ENCODE measurements at places on chromosomes 3 and 15. TPM values are rescaled to one million over a fixed set of nuclear protein-coding genes. Genes with fewer than 3 reads are reported as not detected.

- H3K4me3 ChIP-seq, result no peak overlapping the region
- H3K27me3 ChIP-seq, result no peaks in the 10 kb centered on the region
- no peak overlapping the region for H3K27ac ChIP-seq
- no peaks in the 10 kb centered on the region for H3K36me3 ChIP-seq
- no peaks in the 10 kb centered on the region for H3K4me1 ChIP-seq
- DNase-seq, result no peak
Measured at GRCh38 chr3:37546876-37547275, 314.8 kb upstream of the CTDSPL start.

- H3K27me3 ChIP-seq, result no peaks in the 10 kb centered on the region
- H3K27ac ChIP-seq, result no peak overlapping the region
- no peaks in the 10 kb centered on the region for H3K36me3 ChIP-seq
- no peak for DNase-seq
- H3K4me3 ChIP-seq, result no peak overlapping the region
Measured at GRCh38 chr15:90912770-90913075, 9.6 kb downstream of the MAN2A2 start.

- no peak for DNase-seq
- no peaks in the 10 kb centered on the region for H3K4me1 ChIP-seq
- no peaks in the 10 kb centered on the region for H3K27me3 ChIP-seq
- no peak overlapping the region for H3K4me3 ChIP-seq
Measured at GRCh38 chr3:36244728-36245127, 135.6 kb upstream of the STAC start.

- H3K27ac ChIP-seq, result no peak overlapping the region
- DNase-seq, result no peak
- no peaks in the 10 kb centered on the region for H3K27me3 ChIP-seq
- H3K4me1 ChIP-seq, result no peaks in the 10 kb centered on the region
- H3K36me3 ChIP-seq, result peaks cover 15% of the 10 kb centered on the region
Measured at GRCh38 chr3:125442506-125442905, 67.4 kb upstream of the ZNF148 start.

GRCh38 chr3:46860017-46860809 is 3.0 kb downstream of the MYL3 start:
- DNase-seq, result no peak
- H3K36me3 ChIP-seq, result no peaks in the 10 kb centered on the region

GRCh38 chr3:161990036-161990435 is 493.4 kb downstream of the OTOL1 start:
- H3K4me3 ChIP-seq, result no peak overlapping the region
- H3K36me3 ChIP-seq, result no peaks in the 10 kb centered on the region
- H3K27me3 ChIP-seq, result no peaks in the 10 kb centered on the region
- no peak for DNase-seq
- no peak overlapping the region for H3K27ac ChIP-seq
- no peaks in the 10 kb centered on the region for H3K4me1 ChIP-seq

GRCh38 chr3:160981217-160981938 is 123.8 kb downstream of the B3GALNT1 start:
- H3K27me3 ChIP-seq, result no peaks in the 10 kb centered on the region
- no peak overlapping the region for H3K27ac ChIP-seq
- no peak for DNase-seq
- no peaks in the 10 kb centered on the region for H3K36me3 ChIP-seq
- H3K4me3 ChIP-seq, result no peak overlapping the region

DNA sequence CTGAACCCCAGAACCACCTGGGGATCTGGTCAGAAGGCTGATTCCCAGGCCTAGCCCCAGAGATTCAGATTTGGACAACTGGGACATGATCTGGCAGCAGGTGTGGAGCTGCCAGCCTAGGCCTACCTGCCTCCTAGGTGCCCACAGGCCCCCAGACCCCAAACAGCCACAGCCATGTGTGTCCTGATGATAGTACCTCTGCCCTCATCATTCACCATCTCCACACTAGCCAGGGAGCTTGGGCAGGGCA is 34.7 kb downstream of the HMCES start:
- no peak for DNase-seq
- H3K36me3 ChIP-seq, result no peaks in the 10 kb centered on the region
- H3K27ac ChIP-seq, result no peak overlapping the region
- H3K27me3 ChIP-seq, result no peaks in the 10 kb centered on the region
- H3K4me3 ChIP-seq, result no peak overlapping the region
- 0 out of 2 replicates have a peak, but pooled peaks cover 3% of the 10 kb centered on the region for H3K4me1 ChIP-seq

GRCh38 chr3:2096216-2096615 is 2.5 kb upstream of the CNTN4 start:
- H3K27me3 ChIP-seq, result no peaks in the 10 kb centered on the region
- 0 out of 2 replicates have a peak, but pooled peaks cover 2% of the 10 kb centered on the region for H3K4me1 ChIP-seq
- no peaks in the 10 kb centered on the region for H3K36me3 ChIP-seq
- no peak overlapping the region for H3K4me3 ChIP-seq
- no peak for DNase-seq

GRCh38 chr15:101610611-101611000 is 41.6 kb downstream of the TM2D3 start:
- no peak overlapping the region for H3K27ac ChIP-seq
- peaks cover 30% of the 10 kb centered on the region for H3K4me1 ChIP-seq
- no peaks in the 10 kb centered on the region for H3K36me3 ChIP-seq

DNA sequence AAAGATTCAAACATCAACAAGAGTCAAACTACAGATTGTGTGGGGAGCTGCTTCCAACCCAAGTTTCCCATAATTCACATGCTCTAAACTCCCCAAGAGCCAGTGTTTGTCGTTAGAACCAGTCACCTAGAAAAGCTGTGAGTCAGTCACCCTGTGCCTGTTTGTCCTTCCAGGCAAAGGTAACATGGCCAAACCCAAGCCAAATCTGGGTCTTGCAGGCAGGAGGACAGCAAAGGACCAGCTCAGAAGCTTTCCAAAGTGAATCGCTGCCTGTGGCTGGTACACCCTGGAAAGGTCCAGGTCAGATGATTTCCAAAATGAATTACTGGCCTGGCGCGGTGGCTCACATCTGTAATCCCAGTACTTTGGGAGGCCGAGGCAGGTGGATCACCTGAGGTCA is 251.5 kb downstream of the FAM43A start:
- no peak overlapping the region for H3K27ac ChIP-seq
- no peaks in the 10 kb centered on the region for H3K27me3 ChIP-seq
- H3K4me1 ChIP-seq, result no peaks in the 10 kb centered on the region

- no peaks in the 10 kb centered on the region for H3K27me3 ChIP-seq
- H3K4me3 ChIP-seq, result no peak overlapping the region
- no peaks in the 10 kb centered on the region for H3K36me3 ChIP-seq
- DNase-seq, result no peak
- peaks cover 13% of the 10 kb centered on the region for H3K4me1 ChIP-seq
Measured at GRCh38 chr3:129686941-129687340, 80.5 kb upstream of the PLXND1 start.

DNA sequence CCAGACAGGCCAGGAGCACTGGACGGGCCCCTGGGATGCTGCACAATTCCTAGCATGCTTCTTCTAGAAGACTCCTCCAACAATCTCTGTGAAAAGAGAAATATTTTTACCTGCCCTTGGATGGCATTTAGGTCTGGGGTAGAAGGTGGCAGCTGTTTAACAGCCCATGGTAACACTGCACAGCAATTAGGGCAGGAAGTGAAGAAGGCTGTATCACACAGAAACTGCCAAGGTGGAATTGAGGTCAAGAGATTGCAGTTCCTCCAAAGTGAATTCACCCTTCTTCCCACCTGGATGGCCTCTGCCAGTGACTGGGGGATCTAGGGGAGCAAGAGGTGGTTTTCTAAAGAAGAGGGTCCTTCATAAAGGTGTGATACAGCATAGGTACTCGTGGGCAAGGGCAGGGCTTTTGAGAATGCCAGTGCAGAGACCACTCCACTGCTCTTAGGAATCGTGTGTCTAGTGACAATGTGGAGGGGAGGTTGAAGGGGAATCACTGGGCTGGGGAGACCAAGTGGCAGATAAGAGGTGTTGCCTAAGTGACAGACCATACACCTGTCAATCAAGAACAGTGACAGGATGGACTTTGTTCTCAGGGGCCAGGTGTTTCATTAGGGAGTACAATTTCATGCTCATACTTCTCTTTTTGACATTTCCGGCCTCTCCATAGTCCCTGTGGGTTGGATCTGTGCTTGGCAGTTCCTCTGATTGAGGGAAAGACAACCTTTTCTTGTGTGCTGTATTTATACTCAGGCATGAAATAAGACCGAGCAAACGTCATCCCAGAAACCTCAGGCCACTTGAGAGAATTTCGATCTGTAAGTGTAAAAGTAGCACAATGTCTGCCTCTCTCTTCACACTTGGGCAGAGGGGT is 83.5 kb upstream of the BCL6 start:
- no peak for DNase-seq
- no peaks in the 10 kb centered on the region for H3K36me3 ChIP-seq
- peaks cover 11% of the 10 kb centered on the region for H3K4me1 ChIP-seq
- H3K27me3 ChIP-seq, result no peaks in the 10 kb centered on the region

DNA sequence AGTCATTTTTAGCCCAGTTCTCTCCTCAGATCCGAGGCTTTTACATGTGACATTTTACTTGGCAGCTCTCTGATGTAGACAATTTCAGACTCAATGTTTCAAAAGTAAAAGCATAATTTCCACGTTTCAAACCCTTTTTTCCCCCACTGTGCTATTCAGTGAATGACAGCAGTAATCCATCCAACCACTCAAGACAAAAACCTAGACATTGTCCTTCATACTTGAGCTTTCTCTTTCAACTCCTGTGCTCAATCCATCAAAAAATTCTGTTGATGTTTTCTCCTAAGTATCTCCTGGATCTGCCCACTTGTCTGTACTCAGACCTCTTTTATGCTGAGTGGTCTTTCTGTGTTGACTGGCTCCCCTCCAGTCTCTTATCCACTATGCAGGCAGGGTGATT is 214.7 kb downstream of the CHL1 start:
- no peaks in the 10 kb centered on the region for H3K27me3 ChIP-seq
- DNase-seq, result no peak
- H3K27ac ChIP-seq, result no peak overlapping the region
- H3K36me3 ChIP-seq, result no peaks in the 10 kb centered on the region
- no peaks in the 10 kb centered on the region for H3K4me1 ChIP-seq
- no peak overlapping the region for H3K4me3 ChIP-seq

Gene SLC22A14
- total RNA-seq, result not detected

Gene ECE2
- total RNA-seq, result not detected

Gene ITGA11
- total RNA-seq, result not detected

Gene MYH15
- 0.14 TPM for total RNA-seq

Gene PTX3
- total RNA-seq, result not detected

Gene CNTN3
- not detected for total RNA-seq

Gene PDZRN3
- 27.3 TPM for total RNA-seq

Gene RTP3
- not detected for total RNA-seq

Gene ANXA2
- 243 TPM for total RNA-seq
